ENCODE measurements at places on chromosomes 5 and 9.

DNA sequence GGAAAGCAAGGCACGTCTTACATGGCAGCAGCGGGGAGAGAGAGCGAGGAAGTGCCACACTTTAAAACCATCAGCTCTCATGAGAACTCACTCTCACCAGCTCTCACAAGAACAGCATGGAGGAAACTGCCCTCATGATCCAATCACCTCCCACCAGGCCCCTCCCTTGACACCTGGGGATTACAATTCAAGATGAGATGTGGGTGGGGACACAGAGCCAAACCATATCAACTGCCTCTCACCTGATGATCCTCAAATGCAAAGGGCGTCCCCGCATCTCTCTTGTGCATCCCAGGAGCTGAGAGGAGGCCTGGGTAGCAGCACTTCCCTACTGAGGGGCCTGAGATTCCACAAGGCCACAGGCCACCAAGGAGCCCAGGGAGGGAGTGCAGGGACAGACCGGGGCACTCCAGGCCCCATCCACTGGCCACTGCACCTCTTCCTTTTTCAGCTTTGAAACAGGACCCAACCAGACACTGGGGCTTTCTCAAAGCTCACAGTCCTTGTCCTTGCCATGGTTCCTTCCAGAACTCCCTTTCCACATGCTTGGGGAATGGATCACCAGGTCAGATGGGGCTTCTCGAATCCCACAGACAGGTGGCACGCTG is 54.5 kb upstream of the IL17B start:
- DNase-seq: no peak

GRCh38 chr5:1820926-1821325 is 19.7 kb downstream of the NDUFS6 start:
- no peak for DNase-seq

GRCh38 chr5:179816796-179817469 is 3.8 kb upstream of the SQSTM1 start:
- DNase-seq: no peak

DNA sequence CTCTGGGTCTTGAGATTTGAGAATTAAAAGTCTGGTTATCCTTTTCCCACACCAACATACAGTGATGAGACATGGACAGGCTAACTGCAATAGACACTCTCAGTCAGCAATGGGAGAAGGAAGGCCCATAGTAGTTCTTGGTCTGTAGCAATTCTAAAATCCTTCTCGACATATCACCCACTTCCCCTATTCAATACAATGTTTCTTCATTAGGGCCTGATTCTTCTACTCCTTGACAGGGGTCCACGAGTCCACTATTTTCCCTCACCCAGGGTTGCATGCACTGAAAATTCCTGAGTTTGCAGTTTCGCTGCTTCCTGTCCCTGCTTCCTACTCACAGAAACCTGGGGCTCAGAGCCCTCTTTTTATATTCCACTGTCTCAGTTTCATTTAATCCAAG is 402.8 kb downstream of the MAT2B start:
- no peak for DNase-seq

- DNase-seq: no peak
Observed at GRCh38 chr5:6729386-6730310, 16.4 kb downstream of the TENT4A start.

DNA sequence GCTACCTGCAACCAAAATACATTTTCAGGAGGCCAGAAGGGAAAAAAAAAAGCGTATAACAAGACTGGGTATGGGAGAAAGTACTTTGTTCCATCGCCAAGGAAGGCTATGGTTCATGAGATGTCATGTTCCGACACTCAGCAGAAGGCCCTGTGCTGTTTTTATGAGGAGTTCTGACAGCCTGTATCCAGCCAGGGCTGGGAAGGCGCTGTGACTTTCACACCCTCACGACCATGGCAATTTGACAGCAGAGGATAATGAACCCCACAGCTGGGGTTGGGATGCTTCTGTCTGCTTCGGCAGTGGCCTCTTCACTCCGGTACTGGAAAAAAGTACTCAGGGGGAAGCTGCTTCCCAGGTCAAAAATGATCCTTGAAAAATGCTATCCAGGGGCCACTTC is 154.4 kb downstream of the PRELID2 start:
- DNase-seq: no peak

DNA sequence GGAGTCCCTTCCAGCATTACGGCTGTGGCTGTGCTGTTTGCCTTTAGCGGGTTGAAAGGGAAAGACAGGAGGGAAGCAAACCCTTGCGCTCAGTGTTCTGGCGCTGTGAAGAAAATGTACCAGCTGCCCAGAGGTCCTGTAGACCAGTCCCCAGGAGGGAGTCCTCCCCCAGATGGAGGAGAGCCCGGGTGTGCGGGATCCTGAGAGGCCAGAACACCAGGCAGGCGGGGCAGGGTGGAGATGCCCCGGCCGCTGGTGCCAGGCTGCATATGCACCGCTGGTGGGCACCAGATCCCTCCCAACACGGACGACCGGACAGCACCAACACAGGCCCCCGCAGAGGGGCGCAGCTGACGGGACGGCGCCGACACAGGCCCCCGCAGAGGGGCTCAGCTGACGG is 37.2 kb upstream of the SLC9A3 start:
- no peak for DNase-seq

GRCh38 chr5:95424526-95424925 is 33.4 kb downstream of the FAM81B start:
- no peak for DNase-seq

DNA sequence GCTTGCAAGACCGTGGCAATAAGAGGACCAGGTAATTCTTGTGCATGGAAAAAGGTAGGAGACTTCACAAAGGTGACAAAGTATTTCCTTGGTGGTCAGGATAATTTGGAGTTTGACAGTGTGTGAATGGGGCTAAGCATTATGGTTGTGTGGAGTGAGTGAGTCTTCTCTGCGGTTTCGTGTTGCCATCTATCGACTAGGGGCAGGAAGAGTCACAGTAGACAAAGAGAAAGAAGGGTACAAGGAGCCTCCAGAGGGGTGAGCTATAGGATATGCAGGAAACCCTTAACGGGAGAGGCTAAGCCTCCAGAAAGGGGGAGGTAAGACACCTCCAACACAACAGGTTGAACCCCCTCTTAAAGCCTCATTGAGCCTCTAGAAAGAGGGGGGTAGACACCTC is 64.0 kb upstream of the RANBP6 start:
- DNase-seq: no peak

GRCh38 chr5:17355586-17356346 is 138.3 kb downstream of the BASP1 start:
- no peak for DNase-seq

GRCh38 chr9:71885467-71885866 is 25.5 kb downstream of the ABHD17B start:
- no peak for DNase-seq

DNA sequence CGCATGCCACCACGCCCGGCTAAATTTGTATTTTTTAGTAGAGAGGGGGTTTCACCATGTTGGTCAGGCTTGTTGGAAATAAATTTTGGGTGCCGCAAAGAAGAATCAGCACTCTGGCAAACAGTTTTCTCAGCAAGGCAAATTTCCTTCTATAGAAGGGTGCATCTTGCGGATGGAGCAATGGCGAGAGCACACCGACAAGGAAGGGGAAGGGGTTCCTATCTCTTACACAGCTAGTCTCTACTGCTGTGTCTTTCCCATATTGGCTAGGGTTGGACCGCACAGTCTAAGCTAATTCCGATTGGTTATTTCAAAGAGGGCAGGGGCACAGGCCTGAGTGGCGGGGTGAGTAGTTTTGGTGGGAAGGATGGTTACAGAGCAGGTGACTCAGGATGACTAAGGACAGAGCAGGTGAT is 707 bp downstream of the GTF3C5 start:
- DNase-seq: no peak

DNA sequence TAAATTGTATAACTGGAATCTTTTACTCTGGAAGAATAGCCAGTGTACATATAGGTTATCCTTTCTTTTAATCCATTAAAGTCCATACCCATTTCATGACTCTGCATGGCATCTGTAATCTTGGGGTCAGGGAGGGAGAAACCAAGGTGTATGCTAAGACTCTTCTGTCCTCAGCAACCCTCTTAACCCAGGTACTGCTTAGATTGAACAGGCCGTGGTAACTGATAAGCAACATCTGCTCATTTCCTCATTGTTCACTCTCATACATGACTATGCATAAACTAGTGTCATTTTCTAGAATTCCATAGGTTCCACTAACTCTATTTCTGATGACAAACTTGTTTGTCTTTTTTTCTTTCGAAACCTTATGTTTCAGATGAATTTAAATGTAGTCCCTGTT is 69.3 kb upstream of the IFNE start:
- DNase-seq: no peak

DNA sequence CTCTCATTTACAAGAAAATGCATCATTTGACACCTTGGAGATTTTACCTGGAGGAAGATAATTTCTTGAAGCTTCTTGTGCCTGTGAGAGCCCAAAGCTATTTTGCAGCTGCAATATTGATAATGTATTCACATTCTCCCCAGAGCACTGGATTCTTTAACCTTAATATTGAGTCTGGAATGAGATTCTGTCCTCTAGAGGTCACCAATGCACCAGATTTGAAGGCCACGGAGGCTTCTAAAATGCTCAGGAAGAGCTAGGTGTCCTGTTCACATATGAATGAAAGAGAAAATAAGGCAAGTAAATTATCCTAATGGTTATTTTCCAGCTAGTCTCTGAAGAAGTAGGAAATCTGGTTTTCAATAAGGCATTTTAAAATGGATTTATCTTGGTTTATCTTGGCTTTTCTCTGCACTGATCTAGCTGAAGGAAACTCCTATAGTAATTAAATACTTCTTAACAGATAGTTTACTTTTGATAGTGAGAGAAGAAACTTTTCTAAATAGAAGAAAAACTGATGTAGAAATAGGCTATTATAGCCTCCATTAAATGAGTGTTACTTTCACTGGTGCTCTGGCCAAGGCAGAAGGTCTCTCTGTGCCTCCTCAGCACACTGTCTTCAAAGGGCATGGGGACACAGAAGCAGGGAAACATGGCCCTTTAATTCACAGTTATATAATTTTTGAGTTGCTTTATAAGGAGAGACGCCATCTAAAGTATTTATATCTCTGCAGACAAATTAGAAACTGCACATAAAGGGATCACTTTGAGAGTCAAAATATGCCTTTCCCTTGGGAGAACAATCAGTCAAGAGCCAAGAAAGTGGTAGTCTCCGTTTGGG is 297.0 kb upstream of the ACTBL2 start:
- peak; percentile 26 for DNase-seq

DNA sequence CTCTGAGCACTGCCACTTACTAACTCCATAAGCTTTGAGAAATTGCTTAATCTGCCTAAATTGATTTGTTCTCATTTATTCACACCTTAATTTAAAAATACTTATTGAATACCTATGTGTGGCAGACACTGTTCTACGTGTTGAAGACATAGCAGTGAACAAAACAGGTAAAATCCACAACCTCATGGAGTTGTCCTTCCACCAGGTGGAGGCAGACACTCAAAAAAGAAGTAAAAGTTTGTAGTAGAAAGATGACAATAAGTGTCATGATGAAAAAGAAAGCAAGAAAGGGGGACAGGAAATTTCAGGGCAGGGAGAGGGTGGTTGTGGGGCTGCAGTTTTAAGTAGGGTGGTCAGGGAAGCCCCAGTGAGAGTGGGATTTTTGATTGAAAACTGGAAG is 94.9 kb downstream of the SREK1 start:
- DNase-seq: no peak

DNA sequence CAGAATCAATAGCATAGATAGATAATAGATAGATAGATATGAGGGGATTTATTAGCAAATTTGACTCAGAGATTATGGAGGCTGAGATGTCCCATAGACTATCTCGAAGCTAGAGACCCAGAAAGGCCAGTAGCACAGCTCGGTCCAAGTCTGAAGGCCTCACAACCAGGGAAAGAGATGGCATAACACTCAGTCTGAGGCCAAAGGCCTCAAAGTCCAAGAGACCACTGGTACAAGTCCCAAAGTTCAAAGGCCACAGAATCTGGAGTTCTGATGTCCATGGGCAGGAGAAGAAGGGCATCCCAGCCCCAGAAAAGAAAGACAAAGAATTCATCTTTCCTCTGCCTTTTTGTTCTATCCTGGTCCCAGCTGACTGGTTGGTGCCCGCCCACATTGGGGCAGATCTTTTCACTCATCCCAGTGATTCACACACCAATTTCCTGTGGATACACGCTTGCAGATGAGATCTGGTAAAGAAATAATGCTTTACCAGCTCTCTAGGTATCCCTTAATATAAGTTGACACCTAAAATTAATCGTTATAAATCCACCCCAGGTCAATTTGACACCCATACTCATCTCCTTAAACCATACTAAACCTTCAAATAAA is 127.8 kb upstream of the FBN2 start:
- no peak for DNase-seq

- DNase-seq: no peak
Observed at GRCh38 chr9:3947859-3948438, 351.9 kb downstream of the GLIS3 start.

- DNase-seq: peak; percentile 38
Observed at GRCh38 chr9:117596678-117597077, 107.5 kb upstream of the TLR4 start.

DNA sequence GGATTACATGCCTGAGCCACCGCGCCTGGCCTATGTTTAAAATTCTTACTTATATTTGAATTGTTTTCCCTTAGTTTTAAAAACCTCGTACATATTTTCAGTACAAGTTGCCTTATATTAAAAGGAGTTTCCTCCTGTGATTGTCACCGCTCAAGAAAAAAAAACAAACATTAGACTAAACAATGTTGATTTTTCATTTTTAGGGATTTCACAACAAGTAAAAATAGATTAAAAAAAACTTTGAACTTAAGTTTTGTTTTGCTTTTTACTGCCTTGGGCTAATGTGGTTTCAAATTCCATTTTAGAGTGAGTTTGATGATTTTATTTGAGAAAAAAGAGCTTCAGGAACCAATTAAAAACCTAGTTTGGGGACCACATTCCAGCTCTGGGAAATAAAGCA is 1196.6 kb upstream of the CDH18 start:
- DNase-seq: no peak

DNA sequence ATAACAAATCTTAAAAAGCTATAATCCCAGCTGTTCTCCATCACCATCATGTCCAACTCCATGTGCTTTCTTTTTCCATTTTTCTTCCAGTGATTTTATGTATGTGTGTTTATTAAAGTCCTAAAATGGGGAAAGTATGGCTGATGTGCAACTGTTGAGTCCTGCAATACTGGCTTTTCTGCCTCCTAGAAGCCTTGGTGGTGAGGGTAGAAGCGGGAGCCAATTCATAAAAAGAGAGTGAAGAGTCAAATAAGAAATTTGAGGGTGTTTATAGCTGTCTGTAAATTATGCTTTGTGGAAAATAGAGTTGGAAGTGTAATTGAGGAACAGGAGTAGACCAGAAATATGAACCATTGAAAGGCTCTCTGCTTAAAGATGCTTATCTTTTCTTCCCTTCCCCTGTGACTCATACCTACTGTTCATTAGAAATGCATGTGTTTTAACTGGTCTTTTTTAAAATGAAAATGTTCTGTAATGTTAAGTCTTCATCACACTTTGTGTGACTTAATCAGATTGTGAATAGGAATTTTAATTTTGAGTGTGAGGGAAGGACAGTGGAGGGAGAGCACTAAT is 80.1 kb downstream of the ZCCHC7 start:
- DNase-seq: no peak

- no peak for DNase-seq
Observed at GRCh38 chr9:100125910-100126309, 26.9 kb downstream of the INVS start.

GRCh38 chr5:150644058-150644457 is 3.6 kb downstream of the SYNPO start:
- DNase-seq: no peak

- peak; percentile 6 for DNase-seq
Observed at GRCh38 chr9:15642369-15642962, 89.6 kb downstream of the CCDC171 start.

Data from NCI-H510A treated with DMSO at 0.1 percent for 48 hours (cell line).